ENCODE measurements at places on chromosomes 6 and 20.
A peak's percentile ranks its signal among the peaks of the same experiment; 100 is the strongest.

- no peak for DNase-seq
These were observed 6.1 kb downstream of the MYL9 start for GRCh38 chr20:36547186-36548005.

DNA sequence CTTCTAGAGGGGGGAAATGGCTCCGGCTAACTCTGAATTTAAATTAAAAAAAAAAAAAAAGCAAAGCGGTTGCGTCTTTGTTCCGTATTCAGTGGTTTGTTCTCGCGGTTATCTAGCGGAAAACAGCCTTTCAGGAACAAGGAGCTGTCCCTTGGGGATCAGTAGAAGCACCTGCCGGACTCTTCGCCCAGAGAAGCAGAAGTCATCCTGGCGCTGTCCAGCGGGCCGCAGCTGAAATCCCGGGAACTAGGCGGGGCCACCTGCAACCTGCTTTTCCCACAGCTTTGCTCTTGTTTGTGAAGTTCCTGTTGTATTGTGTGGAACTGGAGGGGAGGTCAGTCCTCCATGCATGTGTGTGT lies 43.9 kb upstream of the GJE1 start:
- DNase-seq = no peak

GRCh38 chr6:71446470-71446869 lies 157.9 kb downstream of the OGFRL1 start:
- no peak for DNase-seq

- DNase-seq = no peak
These were observed 126.1 kb downstream of the PLCB4 start for GRCh38 chr20:9195031-9195430.

GRCh38 chr6:166449036-166449435 lies 66.3 kb upstream of the MPC1 start:
- DNase-seq = no peak

DNA sequence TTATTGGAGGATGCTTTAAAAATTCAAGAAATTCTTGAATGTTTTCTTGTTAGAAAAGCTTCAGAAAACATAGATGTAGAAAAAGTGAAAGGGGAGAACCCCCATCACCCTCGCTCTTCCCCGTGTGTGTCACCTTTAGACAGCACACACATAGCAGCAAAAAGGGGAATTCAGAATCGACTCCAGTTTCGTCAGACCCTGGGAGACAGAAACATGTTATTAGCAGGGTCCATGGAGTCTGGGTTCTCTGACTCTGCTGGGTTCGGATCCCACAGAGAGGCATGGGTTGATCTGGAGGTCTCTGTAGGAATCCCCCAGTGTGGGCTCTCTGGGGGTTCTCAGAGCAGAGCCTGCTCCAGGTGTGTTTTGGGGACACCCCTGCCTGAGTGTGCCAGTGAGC lies 43.7 kb downstream of the ARHGAP40 start:
- DNase-seq = peak; percentile 5

- DNase-seq = peak; percentile 83
These were observed 41.0 kb downstream of the CYP24A1 start for GRCh38 chr20:54132612-54133433.

DNA sequence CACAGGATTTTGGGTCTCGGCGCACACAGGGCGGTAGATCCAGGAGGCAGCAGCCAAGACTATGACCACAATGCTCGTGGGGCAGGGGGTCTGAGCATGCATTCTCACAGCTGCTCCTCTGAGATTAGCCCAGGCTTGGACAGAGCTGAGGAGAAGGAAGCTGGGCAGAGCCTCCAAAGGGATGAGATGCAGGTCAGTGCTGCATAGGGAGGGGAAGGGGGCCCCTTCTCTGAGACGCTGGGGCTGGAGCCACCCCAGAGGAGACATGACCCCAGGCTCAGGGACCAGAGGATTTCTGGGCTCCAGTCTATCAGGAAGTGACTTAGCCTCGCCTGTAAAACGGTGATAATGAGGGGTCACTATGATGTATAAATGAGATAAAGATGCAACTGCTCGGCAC lies 93.9 kb downstream of the BFSP1 start:
- DNase-seq = no peak

DNA sequence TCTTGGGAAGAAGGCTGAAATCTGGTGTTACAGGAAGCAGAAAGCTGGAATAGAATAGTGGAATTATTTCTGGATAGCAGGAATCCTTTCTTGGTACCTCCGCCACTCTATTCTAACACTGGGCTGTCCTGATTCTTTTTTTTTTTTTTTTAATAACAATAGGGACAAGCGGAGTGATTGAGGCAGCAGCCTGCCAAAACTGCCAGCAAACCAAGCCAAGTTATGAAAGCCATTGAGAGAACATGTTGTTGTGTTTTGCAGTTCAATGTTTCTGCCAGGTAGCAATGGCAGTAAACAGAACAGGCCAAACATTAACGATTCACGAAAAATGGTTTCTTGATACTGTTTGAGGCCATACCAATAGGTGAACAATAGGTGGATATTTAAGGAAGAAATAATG lies 47.1 kb downstream of the SLC26A8 start:
- DNase-seq = no peak

Measured in CD14-positive monocyte (primary cell).